Amniotic epithelial cell (primary cell): ENCODE measurements at places on chromosomes 6 and 20.

GRCh38 chr6:159978291-159979135, 9.6 kb downstream of the IGF2R start:
- no peak for DNase-seq

DNA sequence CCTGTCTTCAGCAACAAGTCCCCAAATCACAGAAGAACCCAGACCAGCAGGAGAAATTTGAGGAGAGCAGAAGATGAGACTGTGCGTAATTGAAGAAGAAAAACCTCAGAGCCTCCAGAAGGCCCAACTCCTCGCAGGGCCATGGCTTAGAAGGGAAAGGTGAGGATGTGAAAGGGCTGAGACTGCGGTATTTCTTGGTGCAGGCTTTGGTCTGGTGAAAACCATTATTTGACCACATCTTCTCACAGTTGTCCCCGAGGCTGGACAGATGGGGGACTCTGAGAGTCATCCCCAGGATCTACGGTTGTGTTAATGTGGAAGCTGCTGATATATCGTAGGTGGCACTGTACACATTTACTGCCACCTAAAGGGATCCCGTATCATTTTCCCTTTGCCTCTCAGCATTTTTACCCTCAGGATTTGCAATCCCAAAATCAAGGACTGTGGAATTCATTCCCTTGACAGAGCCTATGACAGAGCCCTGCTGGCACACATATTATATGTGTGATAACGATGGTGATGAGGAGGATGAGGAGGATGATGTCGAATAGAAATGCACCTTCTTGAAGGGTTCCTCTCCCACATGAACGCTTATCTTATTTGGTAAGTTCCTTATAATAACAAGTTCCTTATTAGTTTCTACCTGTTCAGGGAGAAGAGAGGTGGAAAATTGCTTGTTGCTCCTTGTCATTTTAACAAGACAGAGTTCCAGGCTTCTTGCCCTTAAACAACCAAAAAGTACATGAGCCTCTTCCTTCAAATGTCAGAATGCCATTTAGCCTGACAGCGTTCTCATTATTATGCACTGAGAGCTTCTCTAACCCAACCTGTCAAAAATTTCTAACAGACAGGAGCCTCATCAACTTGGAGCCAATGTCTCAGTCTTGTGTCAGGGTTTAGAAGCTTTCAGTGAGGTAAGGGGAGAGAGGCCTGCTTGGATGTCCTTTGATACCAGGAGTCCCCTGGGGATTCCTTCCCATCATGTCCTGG, 135.8 kb downstream of the PXDC1 start:
- no peak for DNase-seq

- no peak for DNase-seq
Measured at GRCh38 chr6:103707596-103708325, 1152.0 kb downstream of the HACE1 start.

GRCh38 chr20:57069442-57069841, 197.0 kb downstream of the BMP7 start:
- DNase-seq, result no peak

GRCh38 chr6:22164236-22164635, 132.6 kb downstream of the PRL start:
- no peak for DNase-seq

GRCh38 chr6:119858901-119859300, 509.3 kb upstream of the MAN1A1 start:
- DNase-seq, result peak; percentile 9

GRCh38 chr20:60269573-60270162, 311.4 kb downstream of the CDH26 start:
- DNase-seq, result no peak

- DNase-seq, result peak; percentile 42
Measured at GRCh38 chr6:53474010-53474409, 70.9 kb downstream of the GCLC start.

DNA sequence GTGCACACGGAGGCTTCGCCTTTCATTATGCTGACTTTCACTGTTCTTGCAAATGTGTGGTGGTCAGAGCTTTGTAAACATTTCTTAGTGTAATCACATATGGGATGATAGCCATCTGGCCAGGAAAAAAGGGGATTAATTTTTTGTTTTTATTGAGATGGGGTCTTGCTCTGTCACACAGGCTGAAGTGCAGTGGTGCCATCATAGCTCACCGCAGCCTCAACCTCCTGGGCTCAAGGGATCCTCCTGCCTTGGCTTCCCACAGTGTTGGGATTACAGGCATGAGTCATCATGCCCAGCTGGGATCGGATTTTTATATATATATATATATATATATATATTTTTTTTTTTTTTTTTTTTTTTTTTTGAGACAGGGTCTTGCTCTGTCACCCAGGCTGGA, 11.0 kb upstream of the TIAM2 start:
- DNase-seq, result no peak

- no peak for DNase-seq
Measured at GRCh38 chr6:149905371-149905910, 7.5 kb upstream of the RAET1E start.

- no peak for DNase-seq
Measured at GRCh38 chr6:49072146-49072545, 390.9 kb downstream of the MMUT start.
